ENCODE measurements at places on chromosomes 6 and 20. TPM values are rescaled to one million over a fixed set of nuclear protein-coding genes. Genes with fewer than 3 reads are reported as not detected.
A peak's percentile ranks its signal among the peaks of the same experiment; 100 is the strongest.

DNA sequence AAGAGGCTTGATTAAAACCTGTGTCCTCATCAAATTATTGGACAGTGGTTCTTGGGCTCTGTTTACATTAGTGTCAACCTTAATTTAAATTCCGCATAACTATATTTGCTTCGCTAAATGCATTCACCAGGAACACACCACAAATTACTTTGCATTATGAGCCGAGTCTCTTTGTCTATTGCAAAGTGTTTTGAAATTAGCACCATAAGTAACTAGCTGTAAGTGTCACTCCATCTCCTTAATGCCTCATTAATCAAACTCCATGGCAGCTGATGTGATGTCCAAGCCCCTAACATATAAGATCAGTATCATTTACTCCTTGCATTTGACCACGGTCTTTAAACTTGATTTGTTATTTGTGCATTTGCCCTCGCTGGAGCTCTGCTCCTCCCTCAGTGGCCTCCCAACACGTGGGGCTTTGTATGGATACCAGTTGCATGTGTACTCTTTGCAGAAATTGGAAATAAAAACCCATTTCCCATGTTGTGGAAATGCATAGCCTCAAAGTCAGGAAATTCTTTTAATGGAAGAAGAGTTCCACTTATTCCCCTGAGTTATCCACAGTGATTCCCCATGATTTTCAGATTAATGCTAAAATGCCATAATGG lies 24.6 kb downstream of the FOXA2 start:
- no peak for DNase-seq

SEMG1 gene
- total RNA-seq, result not detected

GPR63 gene
- 0.11 TPM for total RNA-seq

- no peak for DNase-seq
Observed at GRCh38 chr20:7305976-7306375, 538.5 kb downstream of the BMP2 start.

- DNase-seq, result no peak
Observed at GRCh38 chr6:56424064-56424463, 176.7 kb upstream of the COL21A1 start.

PRRT1 gene
- total RNA-seq, result not detected

GRCh38 chr6:2468601-2468955 lies 223.2 kb upstream of the GMDS start:
- no peak for DNase-seq

DNA sequence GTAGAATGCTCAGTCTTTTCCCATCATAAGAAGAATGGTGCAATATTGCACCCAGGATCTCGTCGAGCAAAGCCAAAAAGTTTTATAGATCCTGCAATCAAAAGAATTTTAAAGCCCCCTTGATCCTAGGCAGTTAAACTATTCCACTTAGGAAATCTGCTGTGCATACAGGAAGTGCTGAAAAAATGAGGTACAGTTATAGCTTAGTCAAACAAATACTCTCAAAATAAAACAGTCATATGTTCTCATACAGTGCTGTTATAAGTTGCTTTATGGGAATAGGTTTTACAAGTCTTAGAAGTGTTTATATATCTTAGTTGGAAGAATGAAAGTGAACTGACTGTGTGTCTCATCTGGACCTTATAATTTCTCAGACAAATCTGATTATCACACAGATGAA lies 232.6 kb upstream of the RAB32 start:
- DNase-seq, result no peak

GPX5 gene
- not detected for total RNA-seq

GRCh38 chr6:122620902-122621301 lies 10.7 kb downstream of the PKIB start:
- peak; percentile 38 for DNase-seq

GRCh38 chr6:45112711-45113110 lies 215.4 kb upstream of the RUNX2 start:
- DNase-seq, result no peak

- no peak for DNase-seq
Observed at GRCh38 chr6:3752531-3753227, 1.2 kb upstream of the PXDC1 start.

THEMIS gene
- total RNA-seq, result 0.11 TPM
